ENCODE measurements at places on chromosomes 3 and 15.

DNA sequence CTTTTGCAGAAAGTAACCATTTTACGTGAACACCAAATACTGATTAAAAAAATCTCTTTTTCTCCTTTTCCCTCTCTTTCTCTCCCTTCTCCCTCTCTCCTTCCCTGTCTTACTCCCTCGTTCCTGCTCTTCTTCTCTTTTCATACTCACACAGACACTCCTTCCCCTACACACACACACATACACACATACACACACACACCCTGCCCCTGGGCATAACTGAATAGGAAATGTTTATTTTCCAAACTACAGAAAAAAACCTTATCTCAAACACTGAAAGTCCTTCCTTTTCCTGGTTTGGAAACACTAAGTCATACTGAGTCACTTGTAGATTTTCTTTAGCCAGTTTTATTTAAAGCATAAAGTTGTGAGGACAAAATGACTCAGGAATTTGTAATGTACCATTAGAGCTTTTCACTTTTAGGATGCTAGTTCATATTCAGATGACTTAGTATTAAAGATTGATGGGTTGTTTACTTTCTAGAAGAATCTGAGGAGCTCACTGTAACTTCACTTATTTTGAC, 62.4 kb downstream of the MBNL1 start:
- no peak for DNase-seq

GRCh38 chr15:33458421-33458820, 147.7 kb downstream of the RYR3 start:
- DNase-seq = no peak

DNA sequence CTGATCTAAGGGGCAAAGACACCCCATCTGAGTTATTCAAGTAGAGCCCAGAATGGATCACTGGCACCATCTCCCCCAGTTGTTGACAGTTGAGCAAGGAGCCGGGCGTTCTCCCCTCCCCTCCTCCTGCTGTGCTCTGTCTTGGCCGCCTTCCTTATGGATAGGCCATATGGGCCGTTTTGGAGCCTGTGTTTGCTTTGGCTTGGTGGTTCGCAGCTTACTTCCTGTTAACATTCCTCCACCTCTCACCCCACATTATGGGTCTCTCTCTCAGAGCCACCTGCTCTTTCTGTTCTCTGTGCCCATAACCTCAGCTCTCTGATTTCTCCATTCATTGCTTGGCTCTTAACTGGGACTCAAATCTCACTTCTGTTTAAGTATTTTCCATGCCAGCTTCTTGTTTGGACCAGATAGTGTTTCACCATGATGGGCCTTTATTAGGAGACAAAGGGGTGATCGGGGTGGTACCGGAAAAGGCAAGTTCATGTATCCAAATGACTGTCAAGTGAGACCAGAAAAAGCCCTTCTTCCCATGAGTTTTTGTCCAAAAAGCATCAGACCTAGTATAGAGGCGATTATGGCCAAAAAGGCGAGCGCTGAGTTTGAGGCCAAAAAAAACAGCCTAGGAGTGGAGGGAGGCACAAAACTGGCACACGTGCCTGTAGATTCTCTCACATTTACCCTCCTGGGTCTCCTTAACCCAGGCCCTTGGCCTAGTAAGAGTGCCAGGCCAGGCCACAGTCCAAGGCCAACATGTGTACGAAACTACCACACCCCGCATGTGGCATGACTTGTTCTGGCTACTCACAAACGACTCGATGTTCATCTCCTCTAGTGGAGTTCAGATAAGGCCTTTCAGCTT, 62.6 kb downstream of the DUT start:
- no peak for DNase-seq

GRCh38 chr3:49302613-49303012, 25.6 kb upstream of the C3orf62 start:
- no peak for DNase-seq

DNA sequence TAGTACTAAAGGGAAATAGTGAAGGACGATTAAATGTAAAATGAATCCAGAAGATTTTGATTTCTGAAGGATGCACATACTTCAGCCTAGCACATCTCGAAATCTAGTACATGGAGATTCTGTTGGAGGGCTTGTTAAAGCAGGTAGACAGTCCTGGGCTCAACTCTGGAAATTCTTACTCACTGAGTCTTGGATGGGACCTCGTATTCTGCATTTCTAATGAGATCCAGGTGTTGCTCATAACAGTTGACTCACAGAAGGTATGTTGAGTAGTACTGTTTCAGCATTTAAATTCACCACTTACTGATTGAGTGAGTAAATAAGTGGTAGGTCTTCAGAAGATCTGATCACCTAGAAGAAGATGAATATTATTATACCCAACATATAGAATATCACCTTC, 623.4 kb upstream of the SGO1 start:
- DNase-seq = no peak
